Activated CD8-positive, alpha-beta memory T cell treated with anti-CD3 and anti-CD28 coated beads for 4 hours (primary cell): ENCODE measurements at places on chromosomes 5 and 9.

DNA sequence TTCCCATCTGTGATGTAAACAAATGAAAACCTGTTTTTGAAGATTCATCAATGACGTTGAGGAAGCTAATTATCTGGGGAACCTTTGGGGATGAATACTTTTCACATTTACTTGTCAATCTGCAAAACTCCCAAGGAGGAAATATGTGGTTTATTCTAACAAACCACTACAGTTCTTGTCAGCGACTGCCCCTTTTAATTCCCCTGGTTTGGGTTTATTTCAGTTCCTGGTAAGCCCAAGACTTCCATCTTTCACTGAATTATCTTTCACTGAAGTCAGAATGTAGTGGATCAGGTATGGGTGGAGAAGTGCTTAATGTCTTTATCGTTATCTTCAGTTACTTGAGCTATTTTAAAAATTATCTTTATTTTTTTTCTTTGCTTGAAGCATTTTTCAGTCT lies 40.2 kb downstream of the TLR4 start:
- no peak for DNase-seq

DNA sequence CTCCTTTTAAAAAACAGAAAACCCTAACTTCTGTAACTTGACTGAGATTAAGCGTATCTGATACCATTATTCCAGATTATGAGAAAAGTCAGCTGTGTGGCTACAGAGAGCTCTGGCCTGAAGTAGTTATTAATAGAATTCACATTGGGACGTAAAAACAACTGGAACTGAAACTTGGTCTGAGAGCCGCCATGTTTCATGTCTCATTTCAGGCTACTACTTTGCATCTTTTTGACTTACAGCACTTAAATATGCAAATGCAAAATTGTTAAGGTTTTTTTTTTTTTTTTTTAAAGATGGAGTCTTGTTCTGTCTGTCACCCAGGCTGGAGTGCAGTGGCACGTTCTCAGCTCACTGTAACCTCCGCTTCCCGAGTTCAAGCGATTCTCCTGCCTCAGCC lies 25.2 kb downstream of the MAP3K1 start:
- DNase-seq = no peak

GRCh38 chr9:121317737-121318630 lies 50.0 kb downstream of the GSN start:
- no peak for DNase-seq

DNA sequence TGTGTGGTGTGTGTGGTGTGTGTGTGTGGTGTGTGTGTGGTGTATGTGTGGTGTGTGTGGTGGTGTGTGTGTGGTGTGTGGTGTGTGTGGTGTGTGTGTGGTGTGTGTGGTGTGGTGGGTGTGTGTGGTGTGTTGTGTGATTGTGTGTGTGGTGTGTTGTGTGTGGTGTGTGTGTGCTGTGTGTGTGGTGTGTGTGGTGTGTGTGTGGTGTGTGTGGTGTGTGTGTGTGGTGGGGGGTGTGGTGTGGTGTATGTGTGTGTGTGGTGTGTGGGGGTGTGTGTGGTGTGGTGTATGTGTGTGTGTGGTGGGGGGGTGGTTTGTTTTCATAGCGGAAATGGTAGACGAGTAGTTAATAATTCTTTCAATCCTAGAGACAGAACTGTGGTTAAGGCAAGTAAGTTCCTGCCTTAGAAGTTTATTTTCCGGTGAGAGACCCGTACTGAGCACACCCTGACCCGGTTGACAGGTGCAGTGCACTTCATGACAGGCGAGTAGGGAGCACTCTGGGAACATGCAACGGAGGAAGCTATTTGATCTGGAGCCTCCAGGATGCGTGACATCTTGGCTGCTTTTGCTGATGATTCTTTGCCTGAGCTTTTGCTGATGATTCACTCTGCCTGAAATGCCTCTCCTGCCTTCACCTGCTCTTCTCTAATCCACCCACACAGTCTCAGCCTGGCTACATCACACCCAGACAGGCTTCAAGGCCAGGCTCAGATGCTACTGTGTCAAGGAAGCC lies 21.7 kb upstream of the FAT2 start:
- DNase-seq = peak; percentile 15

- no peak for DNase-seq
Measured at GRCh38 chr5:20833081-20833627, 845.2 kb upstream of the CDH18 start.

DNA sequence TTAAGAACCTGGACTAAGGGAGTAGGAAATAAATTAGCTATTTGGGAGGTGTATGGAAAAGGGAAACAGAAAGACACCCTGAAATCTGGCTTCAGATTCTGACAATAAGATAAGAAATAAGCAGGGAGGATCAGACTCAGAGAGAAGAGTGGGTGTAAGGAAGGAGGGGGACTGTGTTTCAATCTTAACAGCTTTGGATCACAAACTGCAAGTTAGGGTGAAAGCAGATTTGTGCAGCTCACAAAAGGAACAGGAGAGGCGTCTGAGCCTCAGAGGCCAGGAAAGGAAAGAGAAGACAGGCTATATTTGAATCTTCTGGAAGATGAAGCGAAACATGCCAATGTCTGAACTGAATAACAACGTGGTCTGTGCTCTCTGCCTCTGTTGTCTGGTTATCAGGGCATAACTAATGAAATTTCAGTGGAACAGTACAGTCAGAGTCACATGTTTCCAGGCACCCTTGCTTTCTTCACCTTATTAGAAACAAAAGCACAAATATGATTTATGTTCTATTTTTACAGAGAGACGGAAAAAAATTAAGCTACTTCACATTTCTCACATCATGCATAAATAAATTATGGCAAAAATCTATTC lies 26.6 kb downstream of the SGTB start:
- no peak for DNase-seq

GRCh38 chr9:16154521-16155078 lies 601.8 kb downstream of the CCDC171 start:
- DNase-seq = peak; percentile 22

GRCh38 chr5:168174376-168174775 lies 117.1 kb upstream of the WWC1 start:
- DNase-seq = no peak

- DNase-seq = no peak
Measured at GRCh38 chr5:81904166-81904565, 67.7 kb upstream of the ATG10 start.

GRCh38 chr9:93126151-93126781 lies 7.8 kb downstream of the NINJ1 start:
- DNase-seq = no peak

DNA sequence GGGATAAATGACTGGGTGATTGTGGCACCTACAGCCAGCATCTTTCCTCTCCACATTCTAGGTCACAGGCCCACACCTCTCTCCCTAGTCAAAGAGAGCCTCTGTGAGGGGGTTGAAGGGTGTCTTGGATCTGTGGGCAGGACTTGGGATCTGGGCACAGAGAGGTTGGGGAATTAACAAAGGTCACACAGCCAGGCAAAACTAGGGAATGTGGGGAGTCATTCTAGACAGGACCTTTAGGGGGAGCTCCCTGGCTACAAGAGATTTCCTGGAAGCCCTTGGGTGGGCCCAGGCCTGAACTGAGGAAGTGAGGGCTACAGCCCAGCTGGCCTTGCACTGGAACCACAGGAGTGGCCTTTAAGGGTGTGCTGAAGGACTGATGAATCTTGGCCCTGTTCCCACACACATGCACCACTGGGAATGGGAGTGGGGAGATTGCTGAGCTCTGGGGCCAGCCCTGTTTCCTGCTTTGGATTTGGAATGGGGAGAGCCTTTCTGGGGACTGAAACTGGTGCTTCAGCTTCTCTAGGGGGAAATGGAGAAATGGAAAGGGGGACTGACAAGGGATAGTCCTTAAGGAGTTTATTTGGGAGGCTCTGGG lies 12.4 kb upstream of the CXXC5 start:
- DNase-seq = no peak

DNA sequence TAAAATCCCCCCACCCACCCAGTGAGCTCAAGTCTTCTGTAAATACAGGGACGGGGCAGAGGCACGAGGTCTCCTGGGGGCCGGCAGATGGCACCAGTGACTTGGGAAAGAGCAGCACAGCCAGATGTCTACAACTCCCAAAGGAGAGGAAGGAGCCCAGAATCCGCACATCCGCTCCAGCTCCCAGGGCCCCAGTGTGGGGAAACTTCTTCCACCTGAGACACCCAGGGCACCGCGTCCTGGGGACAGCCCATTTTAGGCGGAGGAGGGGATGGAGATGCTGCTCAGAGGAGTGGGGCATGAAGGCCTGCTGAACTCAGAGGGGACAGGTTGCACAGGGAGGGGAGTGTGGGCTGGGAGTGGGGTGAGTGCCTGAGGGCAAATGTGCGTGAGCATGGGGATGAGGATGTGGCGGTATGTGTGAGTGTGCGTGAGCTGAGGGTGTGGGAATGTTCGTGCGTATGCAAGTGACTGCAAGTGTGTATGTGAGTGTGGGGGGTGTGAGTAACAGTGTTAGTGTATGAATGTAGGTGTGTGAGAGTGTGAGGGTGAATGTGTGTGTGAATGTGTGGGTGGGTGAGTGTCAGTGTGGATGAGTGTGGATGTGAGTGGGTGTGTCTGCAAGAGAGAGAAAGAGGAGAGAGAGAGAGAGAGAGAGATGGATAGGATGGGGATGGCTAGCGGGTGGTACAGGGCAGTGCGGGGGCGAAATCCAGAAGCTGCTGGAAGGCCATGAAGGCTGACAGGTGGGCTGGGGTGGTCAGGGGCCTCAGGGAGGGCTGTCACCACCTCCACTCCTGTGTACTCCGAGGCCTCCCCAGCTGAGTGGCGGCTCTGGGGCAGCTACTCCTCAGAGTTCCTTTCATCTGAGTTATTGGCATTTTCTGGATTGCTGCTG lies 63.5 kb downstream of the DUSP1 start:
- DNase-seq = no peak

- no peak for DNase-seq
Measured at GRCh38 chr9:130995086-130996011, 13.6 kb upstream of the LAMC3 start.

- DNase-seq = no peak
Measured at GRCh38 chr9:131798246-131798645, 58.4 kb upstream of the RAPGEF1 start.

- DNase-seq = no peak
Measured at GRCh38 chr5:13248253-13248652, 696.2 kb downstream of the DNAH5 start.

- no peak for DNase-seq
Measured at GRCh38 chr5:1167361-1167727, 34.1 kb upstream of the SLC6A19 start.
